Upper lobe of right lung (tissue), 1 donor: ENCODE measurements at places on chromosomes 5 and 9.

DNA sequence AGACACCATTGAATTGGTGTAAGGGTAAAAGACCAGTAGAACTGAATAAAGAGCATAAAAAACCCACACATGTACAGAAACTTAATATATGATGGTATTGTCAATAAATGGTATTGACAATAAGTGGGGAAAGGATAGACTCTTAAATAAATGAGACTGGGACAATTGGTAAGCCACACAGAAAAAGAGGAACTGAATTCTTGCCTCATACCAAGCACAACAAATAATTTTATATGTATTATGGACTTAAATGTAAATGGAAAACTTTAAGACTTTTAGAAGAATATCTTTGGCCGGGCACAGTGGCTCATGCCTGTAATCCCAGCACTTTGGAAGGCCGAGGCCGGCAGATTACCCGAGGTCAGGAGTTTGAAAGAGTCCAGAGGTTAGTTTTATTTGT lies 37.9 kb upstream of the PPP2CA start:
- DNase-seq, result no peak

DNA sequence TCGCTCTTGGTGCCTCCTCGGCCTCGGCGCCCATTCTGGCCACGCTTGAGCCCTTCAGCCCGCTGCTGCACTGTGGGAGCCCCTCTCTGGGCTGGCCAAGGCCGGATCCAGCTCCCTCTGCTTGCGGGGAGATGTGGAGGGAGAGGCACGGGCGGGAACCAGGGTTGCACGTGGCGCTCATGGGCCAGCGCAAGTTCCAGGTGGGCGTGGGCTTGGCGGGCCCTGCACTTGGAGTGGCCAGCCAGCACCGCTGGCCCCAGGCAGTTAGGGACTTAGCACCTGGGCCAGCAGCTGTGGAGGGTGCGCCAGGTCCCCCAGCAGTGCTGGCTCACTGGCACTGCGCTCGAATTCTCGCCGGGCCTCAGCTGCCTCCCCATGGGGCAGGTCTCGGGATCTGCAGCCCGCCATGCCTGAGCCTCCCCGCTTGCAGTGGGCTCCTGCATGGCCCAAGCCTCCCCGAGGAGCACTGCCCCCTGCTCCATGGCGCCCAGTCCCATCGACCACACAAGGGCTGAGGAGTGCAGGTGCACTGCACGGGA lies 106.4 kb downstream of the SMC2 start:
- no peak for DNase-seq

DNA sequence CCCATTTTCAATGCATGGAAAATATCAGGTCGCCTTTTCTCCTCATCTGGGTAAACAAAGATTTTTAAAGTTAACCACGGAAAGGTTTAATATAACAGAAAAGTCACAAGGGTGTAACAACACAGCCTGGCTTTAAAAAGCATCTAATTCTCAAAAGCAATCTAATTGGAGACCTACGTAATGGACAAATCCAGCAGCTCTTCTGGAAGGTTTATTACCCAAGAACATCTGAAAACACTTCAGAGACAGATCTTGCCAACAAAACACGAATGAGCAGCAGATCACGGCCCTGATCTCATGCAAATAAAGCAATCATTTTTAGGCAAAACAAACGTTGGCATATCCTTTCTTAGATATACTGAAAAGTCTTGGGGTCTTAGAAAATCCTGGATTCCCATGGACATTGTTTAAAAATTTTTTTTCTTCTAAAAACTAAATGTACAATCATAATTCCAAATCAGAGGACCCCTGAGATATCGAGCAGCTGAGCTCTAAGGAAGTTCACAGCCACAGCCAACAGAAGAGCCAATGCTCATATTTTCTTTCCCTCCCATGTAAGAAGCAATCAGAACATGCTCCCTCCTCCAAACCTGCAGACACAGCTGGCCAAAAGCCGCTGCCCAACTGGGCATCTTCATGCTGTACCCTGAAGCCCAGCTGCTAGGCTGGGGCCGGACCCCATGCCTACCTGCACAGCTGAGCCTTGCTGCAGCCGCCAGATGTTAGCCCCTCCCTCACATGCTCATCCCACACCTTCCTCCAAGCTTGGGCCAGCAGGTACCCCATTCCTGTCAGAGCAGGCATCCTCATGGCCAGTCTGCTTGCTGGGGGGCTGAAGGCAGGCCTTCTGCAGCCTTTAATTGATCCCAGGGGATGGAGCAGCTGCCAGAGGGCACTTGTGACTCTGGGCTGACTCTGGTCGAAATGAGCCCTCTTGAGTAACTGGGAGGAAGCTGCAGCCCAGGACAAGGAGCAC lies 11.2 kb downstream of the ANKS6 start:
- DNase-seq, result no peak

DNA sequence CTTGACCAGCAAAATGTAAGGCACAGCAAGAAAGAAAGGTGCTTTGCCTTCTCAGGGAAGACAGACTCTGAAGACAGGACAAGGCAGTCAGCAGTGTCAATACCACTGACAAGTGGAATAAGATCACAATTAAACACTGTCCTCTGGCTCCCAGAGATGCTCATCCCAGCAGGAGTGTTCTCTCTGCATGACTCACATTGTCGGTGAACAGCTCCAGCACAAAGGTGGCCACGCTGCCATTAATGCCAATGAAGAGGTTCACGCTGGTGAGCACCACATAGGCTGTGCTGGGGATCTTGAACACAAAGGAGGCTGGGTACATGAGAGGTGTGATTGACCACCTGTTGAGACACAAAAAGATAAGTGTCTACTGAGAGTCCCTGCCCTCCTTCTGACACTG lies 31.9 kb downstream of the NIPSNAP3B start:
- DNase-seq, result no peak
